ENCODE measurements at places on chromosomes 1 and 21. TPM values are rescaled to one million over a fixed set of nuclear protein-coding genes. Genes with fewer than 3 reads are reported as not detected.

Gene OR2T10
- not detected for total RNA-seq

- no peak for DNase-seq
These were observed 8.1 kb downstream of the TOR3A start for GRCh38 chr1:179089827-179090482.

Gene RAB25
- total RNA-seq, result 46.0 TPM

- DNase-seq, result no peak
These were observed at the start of gene LACTBL1 for GRCh38 chr1:22972760-22973159. Gene LACTBL1, minus strand, starts transcription at chr1:22972866. Its CDS starts 550 bp downstream, at chr1:22972316.

DNA sequence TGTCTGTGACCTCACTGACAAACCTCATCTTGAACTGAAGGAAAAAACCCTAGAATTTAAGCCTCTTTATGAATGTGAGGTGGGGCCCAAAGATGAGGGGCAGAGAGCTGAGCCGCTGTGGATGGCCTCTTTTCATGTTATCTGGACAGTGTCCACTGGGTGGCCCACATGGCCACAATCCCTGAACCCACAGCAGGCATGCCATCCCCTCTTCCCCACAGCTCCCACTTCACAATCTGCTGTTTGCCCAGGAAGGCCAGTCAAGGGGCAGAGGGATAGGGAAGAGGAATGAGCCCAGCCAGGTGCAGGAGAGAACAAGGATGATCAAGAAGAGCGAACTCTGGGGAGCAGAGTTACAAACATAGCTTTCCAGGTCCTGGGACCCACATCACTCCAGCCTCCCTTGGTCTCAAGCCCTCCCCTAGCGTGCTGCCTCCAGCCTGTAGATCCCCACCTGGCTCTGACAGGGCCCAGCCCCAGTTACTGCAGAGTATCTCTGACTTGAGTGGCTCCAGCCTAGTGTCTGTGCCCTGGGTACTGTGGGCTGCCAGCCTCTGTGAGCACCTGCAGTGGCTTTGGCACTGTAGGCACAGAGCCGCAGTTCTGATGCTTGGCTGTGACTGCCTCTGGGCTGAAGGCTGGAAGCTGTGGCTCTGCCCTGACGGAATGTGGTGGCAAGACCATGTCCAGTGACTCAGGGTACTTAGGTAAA is 1.9 kb upstream of the SLFNL1 start:
- DNase-seq, result no peak

Gene SYCP1
- total RNA-seq, result 0.17 TPM

DNA sequence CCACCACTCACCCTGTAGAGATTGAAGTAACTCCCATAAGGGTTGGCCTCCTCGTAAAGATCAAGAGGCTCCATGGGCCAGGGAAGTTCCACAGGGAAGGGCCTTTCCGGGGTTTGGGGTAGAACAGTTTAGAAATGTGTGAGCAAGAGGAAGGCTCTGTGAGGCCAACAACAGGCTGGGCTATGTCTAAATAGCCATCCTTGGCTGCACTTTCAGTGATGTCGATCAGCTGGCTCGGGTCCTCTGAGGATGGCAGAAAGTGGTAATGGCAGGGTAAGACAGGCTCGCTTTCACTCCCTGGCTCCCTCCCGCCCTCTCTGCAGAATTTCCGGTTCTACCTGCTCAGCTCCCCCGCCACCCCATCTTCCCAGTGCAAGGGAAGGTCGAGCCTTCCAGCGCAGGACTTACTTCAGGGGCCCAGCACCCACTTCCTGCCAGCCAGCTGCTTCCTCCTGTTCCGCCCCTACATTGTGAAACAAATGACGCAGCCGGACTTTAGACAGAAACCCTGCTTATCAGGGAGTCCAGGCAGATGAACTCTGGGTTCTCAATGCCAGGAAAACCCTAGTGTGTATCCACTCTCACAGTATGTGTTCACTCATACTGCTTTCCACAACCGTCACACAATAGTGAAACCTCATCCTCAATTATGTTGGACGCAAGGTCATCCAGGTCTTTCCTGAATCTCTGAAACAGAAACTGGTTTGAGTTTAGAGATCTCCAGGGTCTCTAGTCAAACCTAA is 7.3 kb downstream of the F11R start:
- no peak for DNase-seq

DNA sequence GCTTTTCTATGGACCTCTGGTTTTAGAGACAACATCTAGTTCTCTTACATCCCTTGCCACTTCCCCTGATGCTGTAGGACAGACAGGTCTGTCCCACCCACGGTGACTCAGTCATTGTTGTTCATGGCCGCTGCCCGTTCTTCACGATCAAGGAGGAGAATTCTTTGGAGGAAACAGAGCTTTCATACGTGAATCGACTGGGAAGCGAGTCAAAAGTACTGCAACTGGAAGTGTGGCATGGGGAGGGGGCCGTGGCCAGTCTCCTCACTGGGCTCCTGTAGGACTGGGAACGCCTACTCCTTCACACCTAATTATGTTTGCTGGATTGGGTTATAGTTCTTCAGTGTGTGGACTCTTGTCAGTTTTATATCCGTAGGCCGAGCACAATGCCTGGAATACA is 4.4 kb upstream of the SLC37A1 start:
- no peak for DNase-seq

DNA sequence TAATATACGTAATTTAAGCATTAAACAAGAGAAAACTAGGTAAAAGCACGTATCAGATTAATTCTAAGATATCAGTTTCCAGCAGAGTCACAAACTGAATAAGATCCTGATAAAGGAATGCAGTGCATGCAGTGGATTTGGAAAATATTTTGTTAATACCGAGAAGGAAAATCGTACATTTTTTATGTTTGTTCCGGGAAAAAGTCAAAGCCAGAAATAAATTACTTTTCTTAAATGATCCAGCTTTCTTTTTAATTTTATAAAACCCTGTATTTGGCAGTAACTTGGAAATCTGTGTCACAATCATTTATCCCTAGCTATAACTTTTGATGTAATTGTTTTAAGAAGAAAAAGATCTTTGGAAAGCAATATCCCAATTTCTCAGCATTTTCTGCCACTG is 955 bp downstream of the PALMD start:
- DNase-seq, result no peak

- DNase-seq, result no peak
These were observed 26.3 kb downstream of the ADAMTS1 start for GRCh38 chr21:26818906-26819305.

Gene DCST1
- not detected for total RNA-seq

Gene AQP10
- total RNA-seq, result not detected

Gene TCHHL1
- total RNA-seq, result not detected

DNA sequence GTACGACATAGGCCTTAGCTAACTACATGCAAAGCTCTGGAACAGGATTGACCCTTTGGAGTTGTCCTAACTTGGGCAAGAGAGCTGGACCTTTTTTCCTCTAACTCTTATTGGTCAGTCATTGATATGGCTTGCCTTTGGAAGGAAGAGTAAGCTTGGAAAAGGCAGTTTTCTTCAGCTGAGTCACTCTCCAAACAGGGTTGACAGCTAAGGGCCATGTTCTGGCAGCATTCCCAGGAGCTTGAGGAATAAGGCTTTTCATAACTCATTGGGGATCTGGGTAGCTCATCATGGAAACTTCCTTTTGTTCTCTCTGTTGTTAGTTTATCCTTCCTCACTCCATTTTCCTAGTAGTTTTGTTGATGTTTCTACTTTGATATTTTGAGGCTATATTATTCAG is 14.5 kb upstream of the ERRFI1 start:
- peak; percentile 95 for DNase-seq

DNA sequence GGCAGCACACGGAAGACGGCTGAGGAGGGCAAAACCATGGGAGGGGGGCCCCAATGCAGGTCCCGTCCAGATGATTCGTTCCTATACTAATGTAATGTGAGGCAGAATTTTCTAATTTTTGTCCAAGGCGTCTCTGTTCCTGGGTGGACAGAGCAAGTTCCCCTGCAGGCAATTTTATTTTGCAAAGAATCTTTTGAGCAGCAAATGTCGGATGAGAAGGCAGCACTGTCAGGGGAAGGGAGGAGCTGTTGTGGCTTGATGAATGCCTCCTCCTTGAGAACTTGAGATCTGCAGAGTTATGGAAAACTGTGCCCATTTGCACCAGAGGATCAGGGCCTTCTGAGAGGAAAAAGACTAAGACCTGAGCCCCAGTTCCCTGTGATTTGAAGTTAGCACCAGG is 17.3 kb downstream of the SLC1A7 start:
- DNase-seq, result no peak

Gene VSIG8
- 0.07 TPM for total RNA-seq

- DNase-seq, result no peak
These were observed 199.6 kb downstream of the TRABD2B start for GRCh38 chr1:47797575-47797974.

DNA sequence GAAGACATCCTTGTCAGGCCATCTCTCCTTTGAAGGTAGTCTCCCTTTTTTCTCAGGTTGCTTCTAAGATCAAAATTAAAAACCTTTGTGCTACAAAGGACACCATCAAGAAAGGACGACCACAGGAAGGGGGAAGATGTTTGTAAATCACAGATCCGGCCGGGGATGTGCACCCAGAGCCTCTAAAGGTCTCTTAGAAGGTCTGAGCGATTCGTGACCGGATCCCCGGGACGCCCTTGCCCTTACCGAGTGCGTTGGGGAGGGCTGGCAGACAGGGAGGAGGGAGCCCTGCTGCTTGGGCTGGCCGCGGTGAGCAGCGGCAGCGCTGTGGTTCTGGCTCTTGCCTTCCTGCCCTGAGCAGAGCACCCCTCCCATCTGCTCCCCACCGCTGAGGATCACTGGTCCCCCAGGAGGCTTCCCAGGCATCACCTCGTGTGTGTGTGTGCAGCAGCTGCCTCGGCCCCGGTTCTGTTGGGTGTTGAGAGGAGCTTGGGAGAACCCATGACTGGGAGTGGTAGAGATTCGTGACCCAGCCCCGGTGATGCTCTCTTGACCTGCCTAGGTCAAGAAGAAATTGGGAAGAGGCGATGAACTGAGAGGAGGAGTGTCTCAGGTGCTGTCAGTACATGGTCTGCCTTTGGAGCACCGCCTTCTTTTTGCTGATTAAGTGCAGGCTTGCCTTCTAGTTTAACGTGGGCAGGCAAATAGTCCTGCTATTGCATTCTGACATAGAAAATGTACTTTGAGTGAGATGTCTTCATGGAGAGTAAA is 34.5 kb downstream of the AGPAT3 start:
- no peak for DNase-seq

- no peak for DNase-seq
These were observed 146.7 kb downstream of the HLX start for GRCh38 chr1:221025956-221026355.

GRCh38 chr1:103523346-103523745 is 2.2 kb upstream of the RNPC3 start:
- no peak for DNase-seq

GRCh38 chr1:43376723-43377235 is 9.0 kb upstream of the ELOVL1 start:
- DNase-seq, result no peak

DNA sequence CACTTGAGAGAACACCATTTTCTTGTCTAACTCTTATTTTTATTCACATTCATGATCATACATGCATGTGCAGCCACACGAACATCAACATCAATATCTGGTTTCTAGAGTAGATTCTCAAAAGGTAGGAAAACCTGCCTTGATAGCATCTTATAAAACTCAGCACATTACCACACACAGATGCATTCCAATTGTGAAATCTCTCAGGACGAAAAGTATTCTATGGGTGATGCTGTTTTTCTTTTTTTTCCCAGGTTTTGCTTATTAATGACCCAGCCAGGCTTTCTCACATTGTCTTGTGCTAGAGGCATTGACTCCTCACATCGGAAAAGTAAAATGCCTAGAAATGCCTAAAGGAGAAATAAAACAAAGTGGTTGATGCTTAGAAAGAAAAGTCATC is 562.8 kb downstream of the KIF26B start:
- no peak for DNase-seq

DNA sequence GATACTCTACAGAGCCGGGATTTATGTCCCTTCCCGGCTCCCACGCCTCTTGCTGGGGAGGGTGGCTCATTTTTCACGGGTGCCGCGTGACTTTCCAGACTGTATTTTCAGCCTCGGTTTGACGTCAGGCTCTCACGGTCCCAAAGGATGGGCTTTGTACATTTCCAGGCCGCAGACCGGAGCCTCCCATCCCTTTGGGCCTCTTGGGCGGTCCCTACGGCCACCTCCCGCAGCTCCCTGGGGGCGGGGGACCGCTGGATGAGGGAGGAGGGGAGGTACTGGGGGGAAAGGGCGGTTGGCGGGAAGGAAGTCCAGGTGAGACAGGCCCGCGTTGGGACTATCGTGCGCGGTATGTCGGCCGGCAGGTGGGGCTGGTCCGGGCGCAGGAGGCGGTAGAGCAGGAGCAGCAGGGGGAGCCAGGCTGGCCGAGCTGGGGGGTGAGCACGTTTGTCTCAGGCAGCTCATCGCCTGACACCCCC is 17.9 kb downstream of the UBL4B start:
- DNase-seq, result no peak

Gene KLHDC7A
- 1.8 TPM for total RNA-seq

Gene PGLYRP4
- total RNA-seq, result 0.07 TPM

DNA sequence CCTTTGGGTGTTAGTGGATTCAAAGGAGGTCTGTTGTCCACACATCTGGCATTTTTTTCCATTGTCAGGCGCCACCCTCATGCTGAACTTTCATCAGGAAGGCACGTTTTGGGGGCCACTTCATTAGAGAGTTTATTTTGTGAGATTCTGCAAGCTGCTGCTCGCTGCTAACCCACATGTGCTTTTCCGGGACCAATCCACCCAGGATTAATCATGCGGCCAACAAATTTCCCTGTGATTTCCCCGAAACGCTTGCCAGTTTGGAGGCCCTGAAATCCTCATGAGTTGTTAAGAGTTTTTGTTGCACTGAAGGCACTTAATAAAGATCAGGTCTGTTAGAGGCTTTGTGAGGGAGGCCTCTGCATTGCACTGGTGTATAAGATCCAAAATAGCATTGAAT is 2.4 kb downstream of the PDPN start:
- no peak for DNase-seq

GRCh38 chr1:93029317-93029716 is 49.8 kb upstream of the MTF2 start:
- DNase-seq, result no peak

GRCh38 chr1:243452092-243452491 is 196.3 kb downstream of the SDCCAG8 start:
- no peak for DNase-seq

Gene COP1
- 74.2 TPM for total RNA-seq

- DNase-seq, result no peak
These were observed 937 bp downstream of the CD48 start for GRCh38 chr1:160710517-160711252.

GRCh38 chr1:3021233-3021671 is at the start of gene ACTRT2:
Gene ACTRT2, plus strand, starts transcription at chr1:3021467. Its CDS starts 220 bp downstream, at chr1:3021687.
- DNase-seq, result no peak

GRCh38 chr1:230175839-230176238 is 108.8 kb downstream of the GALNT2 start:
- DNase-seq, result no peak
